GM12878 (cell line): ENCODE measurements at places on chromosomes 1 and 21. TPM values are rescaled to one million over a fixed set of nuclear protein-coding genes. Genes with fewer than 3 reads are reported as not detected.

Gene PALMD
- 0.05 TPM in 1 of 2 replicates, not detected in the other for polyA plus RNA-seq

Gene CCDC181
- polyA plus RNA-seq: not detected in 2 replicates

Gene SOX13
- polyA plus RNA-seq: 0.04 TPM in 1 of 2 replicates, not detected in the other

Gene PSMA5
- polyA plus RNA-seq: 227 and 235 TPM in 2 replicates

DNA sequence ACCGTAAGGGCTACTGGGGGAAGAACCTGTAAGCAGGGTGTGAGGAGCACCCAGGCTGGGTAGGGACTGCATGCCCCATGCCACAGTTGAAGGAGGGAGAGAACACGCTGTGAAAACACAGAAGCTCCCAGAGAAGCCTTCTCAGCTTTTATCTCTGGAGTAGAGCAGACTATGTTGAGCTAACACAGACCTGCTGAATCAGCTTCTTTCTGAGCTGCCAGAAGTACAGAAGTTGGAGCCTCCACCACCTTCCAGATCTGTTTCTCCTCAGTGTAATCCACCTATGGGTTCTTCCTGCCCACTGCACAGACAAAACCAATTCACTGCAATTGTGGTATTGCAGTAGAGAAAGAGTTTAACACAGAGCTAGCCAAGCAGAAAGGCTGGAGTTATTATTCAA is 5.4 kb downstream of the YBEY start:
- H3K27ac ChIP-seq: no peak overlapping the region
- H3K36me3 ChIP-seq: peaks cover 5% of the 10 kb centered on the region
- H3K4me1 ChIP-seq: peaks cover 6% of the 10 kb centered on the region
- DNase-seq: no peak
- no peak overlapping the region for H3K4me3 ChIP-seq
- no peaks in the 10 kb centered on the region for H3K27me3 ChIP-seq

- no peak overlapping the region for H3K27ac ChIP-seq
- H3K4me3 ChIP-seq: no peak overlapping the region
- H3K4me1 ChIP-seq: no peaks in the 10 kb centered on the region
- H3K27me3 ChIP-seq: no peaks in the 10 kb centered on the region
- DNase-seq: no peak
Observed at GRCh38 chr1:242398351-242398750, 126.1 kb downstream of the PLD5 start.

DNA sequence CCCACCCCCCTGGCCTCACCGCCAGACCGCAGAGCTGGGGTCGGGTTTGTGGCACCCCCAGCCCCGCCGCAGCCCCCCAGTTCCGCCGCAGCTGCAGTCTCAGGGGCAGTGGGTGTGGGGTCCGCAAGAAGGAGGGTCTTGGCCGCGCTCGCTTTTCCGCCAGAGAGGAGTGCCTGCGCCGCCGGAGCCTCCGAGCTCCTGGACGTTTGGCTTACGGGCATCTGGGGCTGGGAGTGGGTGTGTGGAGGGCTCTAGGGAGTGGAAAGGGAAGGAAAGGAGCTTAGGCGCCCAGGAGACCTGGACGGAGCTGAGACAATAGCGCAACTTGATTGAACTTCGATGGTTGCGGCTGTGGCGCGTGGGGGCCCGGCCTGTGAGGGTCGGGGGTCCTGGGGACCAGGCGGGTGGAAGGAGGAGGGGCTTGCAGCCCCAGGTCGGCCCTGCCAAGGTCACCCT is 88.8 kb upstream of the IPO9 start:
- peaks cover 12% of the 10 kb centered on the region for H3K4me1 ChIP-seq
- no peak overlapping the region for H3K27ac ChIP-seq
- H3K4me3 ChIP-seq: peak overlapping the region; percentile 57
- no peaks in the 10 kb centered on the region for H3K36me3 ChIP-seq
- peaks cover 4% of the 10 kb centered on the region for H3K27me3 ChIP-seq
- DNase-seq: no peak

- H3K4me3 ChIP-seq: no peak overlapping the region
- H3K27ac ChIP-seq: no peak overlapping the region
- H3K27me3 ChIP-seq: no peaks in the 10 kb centered on the region
- H3K4me1 ChIP-seq: no peaks in the 10 kb centered on the region
- no peaks in the 10 kb centered on the region for H3K36me3 ChIP-seq
Observed at GRCh38 chr1:187383366-187383765, 554.6 kb downstream of the PLA2G4A start.

- no peak overlapping the region for H3K27ac ChIP-seq
- H3K36me3 ChIP-seq: no peaks in the 10 kb centered on the region
- DNase-seq: no peak
- H3K27me3 ChIP-seq: no peaks in the 10 kb centered on the region; the same call in 1 of the 2 replicates
- no peaks in the 10 kb centered on the region for H3K4me1 ChIP-seq
- H3K4me3 ChIP-seq: no peak overlapping the region
Observed at GRCh38 chr1:54559111-54559548, 11.1 kb downstream of the ACOT11 start.

- no peaks in the 10 kb centered on the region for H3K36me3 ChIP-seq
- no peak overlapping the region for H3K4me3 ChIP-seq
Observed at GRCh38 chr1:107318932-107319331, 178.1 kb downstream of the NTNG1 start.

DNA sequence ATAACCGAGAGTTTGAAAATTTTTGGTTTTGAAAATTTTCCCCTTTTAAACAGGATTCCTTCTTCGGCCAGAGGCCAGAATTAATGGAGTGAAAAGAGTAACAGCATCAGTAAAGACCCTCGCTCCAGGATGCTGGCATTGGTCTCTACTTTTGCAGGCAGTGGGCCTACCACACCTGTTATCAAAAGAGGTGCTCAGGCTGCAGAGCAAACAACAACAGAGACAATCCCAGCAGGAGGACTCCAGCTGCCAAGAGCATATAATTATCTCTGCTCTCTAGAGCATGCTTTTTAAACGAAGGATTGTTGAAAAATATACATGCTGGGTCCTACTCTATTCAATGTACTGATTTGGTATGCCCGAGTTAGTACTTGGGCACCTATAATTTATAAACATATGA is 1048.5 kb downstream of the PLA2G4A start:
- H3K27me3 ChIP-seq: no peaks in the 10 kb centered on the region
- no peak overlapping the region for H3K27ac ChIP-seq
- no peaks in the 10 kb centered on the region for H3K36me3 ChIP-seq
- no peak overlapping the region for H3K4me3 ChIP-seq
- H3K4me1 ChIP-seq: no peaks in the 10 kb centered on the region

GRCh38 chr1:21495225-21495820 is 13.9 kb upstream of the ALPL start:
- no peaks in the 10 kb centered on the region for H3K36me3 ChIP-seq
- no peak for DNase-seq

DNA sequence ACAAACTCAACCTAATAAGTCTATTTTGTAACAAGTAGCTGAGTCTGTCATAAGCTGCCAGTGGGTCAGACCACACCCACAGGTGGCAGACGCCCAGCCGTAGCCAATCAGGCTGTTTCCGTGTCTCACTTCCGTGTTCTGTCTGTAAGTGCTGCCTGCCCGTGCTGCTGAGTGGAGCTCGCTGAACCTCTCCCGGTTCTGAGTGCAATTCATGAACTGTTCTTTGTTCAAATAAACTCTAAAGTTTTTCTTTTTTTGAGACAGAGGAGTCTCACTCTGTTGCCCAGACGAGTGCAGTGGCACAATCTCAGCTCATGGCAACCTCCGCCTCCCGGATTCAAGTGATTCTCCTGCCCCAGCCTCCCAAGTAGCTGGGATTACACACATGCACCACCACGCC is 25.1 kb downstream of the POFUT2 start:
- H3K4me3 ChIP-seq: no peak overlapping the region
- H3K27me3 ChIP-seq: no peaks in the 10 kb centered on the region
- H3K27ac ChIP-seq: no peak overlapping the region
- peaks cover 5% of the 10 kb centered on the region for H3K4me1 ChIP-seq
- peaks cover 8% of the 10 kb centered on the region; the same call in 1 of the 2 replicates for H3K36me3 ChIP-seq

GRCh38 chr1:75786901-75787493 is 941 bp downstream of the RABGGTB start:
- no peaks in the 10 kb centered on the region for H3K27me3 ChIP-seq
- DNase-seq: no peak
- peak overlapping the region; percentile 98 for H3K27ac ChIP-seq
- peaks cover 2% of the 10 kb centered on the region for H3K36me3 ChIP-seq
- H3K4me1 ChIP-seq: peaks cover 2% of the 10 kb centered on the region; the same call in 1 of the 2 replicates

DNA sequence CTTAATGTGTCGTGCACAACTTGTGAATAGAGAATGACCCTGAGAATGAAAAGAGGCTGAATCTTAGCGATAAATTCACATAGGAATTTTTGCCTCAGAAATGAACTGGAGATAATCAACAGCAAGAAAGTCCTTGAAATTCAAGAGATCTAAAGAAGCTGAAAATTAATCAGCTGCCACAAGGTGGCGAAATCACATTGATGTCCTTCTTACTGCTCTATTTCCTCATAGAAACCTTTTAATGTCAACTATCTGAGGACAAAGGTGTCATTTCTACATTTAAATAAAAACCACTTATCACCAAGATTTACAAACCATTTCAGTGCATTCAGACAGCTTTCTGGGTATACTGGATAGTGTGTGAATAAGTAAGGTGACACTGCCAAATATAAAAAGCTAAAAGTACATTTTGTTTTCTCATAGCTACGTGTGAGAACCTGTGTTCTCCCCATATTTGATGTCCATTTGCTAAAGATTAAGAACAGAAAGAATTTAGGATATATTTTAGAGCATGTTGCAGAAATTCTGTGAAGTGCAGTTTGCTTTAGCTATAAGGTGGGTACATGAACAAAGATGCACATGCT is 485.3 kb upstream of the PTBP2 start:
- no peaks in the 10 kb centered on the region for H3K36me3 ChIP-seq
- no peak for DNase-seq
- H3K4me1 ChIP-seq: no peaks in the 10 kb centered on the region
- H3K4me3 ChIP-seq: no peak overlapping the region

- H3K4me1 ChIP-seq: no peaks in the 10 kb centered on the region
- DNase-seq: no peak
- H3K4me3 ChIP-seq: no peak overlapping the region
- no peaks in the 10 kb centered on the region for H3K36me3 ChIP-seq
- H3K27ac ChIP-seq: no peak overlapping the region
Observed at GRCh38 chr1:53678938-53679825, 59.8 kb downstream of the GLIS1 start.

DNA sequence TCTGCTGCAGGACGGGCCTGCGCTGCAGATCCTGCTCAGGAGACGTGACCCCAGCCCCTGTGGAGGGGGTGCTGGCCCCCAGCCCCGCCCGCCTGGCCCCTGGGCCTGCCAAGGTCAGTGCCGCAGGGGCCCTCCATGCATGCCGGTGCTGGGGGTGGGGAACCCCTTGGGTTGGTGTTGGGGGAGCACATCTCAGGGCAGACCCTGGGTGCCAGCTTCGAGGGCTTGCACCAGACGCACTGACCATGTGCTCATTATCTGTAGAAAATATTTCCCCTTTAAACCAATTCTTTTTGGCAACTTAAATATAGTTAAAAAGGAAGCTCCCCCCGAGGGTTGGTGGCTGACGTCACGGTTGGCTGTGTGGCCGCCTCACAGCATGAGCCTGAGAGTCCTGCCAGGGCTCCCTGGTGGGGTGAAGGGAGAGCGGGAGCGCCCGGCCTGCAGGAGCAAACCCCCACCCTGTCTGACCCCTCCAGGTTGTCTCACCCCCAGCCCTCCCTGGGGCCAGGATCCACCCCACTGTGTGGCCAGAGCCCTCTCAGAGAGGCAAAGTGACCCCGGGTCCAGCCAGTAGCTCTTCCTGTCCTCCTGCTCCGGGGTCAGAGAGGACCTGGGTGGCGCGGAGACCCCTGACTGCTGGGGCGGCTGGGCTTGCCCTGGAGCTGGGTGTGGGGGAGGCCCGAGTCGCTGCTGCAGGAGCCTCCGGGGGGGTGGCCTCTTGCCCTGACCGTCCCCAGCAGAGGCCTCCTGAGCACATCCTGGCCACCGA is 5.3 kb upstream of the PFKL start:
- no peak for DNase-seq
- no peak overlapping the region for H3K27ac ChIP-seq
- H3K4me1 ChIP-seq: peaks cover 36% of the 10 kb centered on the region
- H3K36me3 ChIP-seq: no peaks in the 10 kb centered on the region
- no peak overlapping the region for H3K4me3 ChIP-seq

DNA sequence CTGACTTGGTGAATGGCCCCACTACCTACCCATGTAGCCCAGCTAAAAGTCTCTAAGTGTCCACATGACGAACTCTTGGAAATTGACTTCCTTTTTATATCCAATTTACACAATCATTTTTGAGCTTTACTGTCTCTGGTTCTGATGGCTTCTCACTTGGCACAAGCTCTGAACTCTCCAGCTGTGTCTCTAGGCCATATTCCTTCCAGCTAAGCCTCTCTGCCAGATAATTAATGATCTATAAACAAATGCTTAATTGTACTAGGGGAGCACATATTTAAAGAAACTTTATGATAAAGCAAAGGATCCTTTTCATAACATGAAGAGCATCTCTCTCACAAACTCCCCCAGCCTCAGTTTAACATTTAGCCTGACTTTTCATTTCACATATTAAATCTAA is 16.3 kb upstream of the BEND5 start:
- H3K27me3 ChIP-seq: no peaks in the 10 kb centered on the region
- no peaks in the 10 kb centered on the region for H3K36me3 ChIP-seq
- no peak overlapping the region for H3K27ac ChIP-seq
- no peak for DNase-seq
- no peak overlapping the region for H3K4me3 ChIP-seq

GRCh38 chr1:38353956-38354355 is 307.4 kb upstream of the POU3F1 start:
- no peaks in the 10 kb centered on the region for H3K27me3 ChIP-seq
- no peaks in the 10 kb centered on the region for H3K4me1 ChIP-seq
- H3K27ac ChIP-seq: no peak overlapping the region
- no peaks in the 10 kb centered on the region for H3K36me3 ChIP-seq

DNA sequence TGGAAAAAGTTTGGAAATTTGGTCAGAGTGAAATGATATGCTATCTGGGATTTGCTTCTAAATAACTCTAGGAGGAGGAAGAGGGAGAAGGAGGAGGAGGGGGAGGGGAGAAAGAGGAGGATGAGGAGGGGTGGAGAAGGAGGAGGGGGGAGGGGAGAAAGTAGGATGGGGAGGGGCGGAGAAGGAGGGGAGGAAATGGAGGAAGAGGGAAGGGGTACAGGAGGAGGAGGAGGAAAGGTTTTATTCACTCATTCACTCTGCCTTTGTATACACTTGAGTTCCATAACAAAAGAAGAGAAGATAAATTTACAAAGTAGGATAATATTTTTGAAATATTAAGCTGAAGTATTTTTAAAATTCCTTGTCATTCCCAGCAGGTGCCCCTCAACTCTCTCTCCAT is 6.3 kb upstream of the VPS26C start:
- H3K4me1 ChIP-seq: no peaks in the 10 kb centered on the region; the same call in 1 of the 2 replicates
- no peaks in the 10 kb centered on the region for H3K27me3 ChIP-seq
- H3K4me3 ChIP-seq: no peak overlapping the region
- H3K27ac ChIP-seq: no peak overlapping the region
- DNase-seq: no peak

DNA sequence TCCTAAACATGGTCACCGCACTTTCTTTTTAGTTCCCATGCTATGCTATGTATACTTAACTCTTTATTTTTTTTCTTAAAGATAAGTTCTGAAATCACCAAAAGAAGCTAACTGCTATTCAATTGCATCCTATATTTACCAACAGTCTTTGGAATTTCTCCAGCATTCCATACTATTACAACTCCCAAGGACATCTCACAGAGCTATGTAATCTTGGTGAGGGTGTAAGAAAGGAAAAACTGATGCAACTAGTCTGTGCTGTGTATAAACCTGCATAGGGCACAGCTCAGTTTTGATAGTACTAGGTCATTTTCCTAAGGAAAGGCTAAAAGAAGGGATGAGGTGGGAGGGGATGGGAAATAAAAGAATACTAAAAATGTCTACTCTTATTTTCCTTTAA is 78.0 kb downstream of the PTPN14 start:
- H3K27ac ChIP-seq: no peak overlapping the region
- no peaks in the 10 kb centered on the region for H3K4me1 ChIP-seq
- no peaks in the 10 kb centered on the region for H3K27me3 ChIP-seq
- H3K4me3 ChIP-seq: no peak overlapping the region
- H3K36me3 ChIP-seq: no peaks in the 10 kb centered on the region
- DNase-seq: no peak
